Heart left ventricle (tissue), 16 donors: ENCODE measurements at places on chromosomes 11 and 22.

- no peak for DNase-seq
Measured at GRCh38 chr22:47090591-47091245, 328.3 kb downstream of the TBC1D22A start.

GRCh38 chr11:72042064-72042745 is 38.1 kb downstream of the NUMA1 start:
- no peak for DNase-seq

DNA sequence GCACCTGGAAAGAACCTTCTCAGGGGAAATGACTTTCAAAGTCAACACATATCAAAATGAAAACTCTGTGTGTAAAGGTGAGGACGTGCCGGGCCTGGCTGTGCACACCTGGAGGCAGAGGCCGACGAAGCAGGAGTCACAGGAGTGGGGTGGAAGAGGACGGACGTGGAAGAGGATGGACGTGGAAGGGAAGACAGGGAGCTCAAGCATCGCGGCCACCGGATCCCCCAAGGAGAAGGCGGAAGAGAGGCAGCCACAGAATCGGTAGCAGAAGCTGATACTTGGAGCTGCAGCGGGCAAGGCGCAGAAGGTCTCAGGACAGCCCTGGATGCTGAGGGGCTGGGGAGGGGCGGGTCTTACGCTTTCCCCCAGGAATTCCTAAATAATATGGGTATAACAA is 519.8 kb downstream of the BRD1 start:
- peak; percentile 8 for DNase-seq

- no peak for DNase-seq
Measured at GRCh38 chr11:119921571-119921970, 192.6 kb upstream of the NECTIN1 start.

DNA sequence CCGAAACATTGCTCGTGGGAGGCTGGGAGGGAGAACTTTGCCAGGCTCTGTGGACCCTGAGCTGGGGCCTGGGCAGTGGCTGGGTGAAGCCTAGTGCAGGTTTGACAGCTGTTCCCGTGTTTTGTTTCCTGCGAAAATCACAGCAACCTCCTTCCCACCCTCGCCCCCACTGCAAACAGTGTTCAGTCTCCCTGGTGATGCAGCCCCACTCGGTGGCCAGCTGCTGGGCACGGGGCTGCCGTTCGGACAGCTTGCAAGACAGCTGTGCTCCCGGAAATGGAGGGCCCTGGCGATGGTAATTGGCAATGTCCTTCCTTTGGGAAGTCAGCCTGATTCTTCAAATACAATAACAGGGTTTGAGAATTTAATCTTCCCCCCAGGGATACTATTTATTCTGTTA is 10.4 kb upstream of the GAL start:
- no peak for DNase-seq

DNA sequence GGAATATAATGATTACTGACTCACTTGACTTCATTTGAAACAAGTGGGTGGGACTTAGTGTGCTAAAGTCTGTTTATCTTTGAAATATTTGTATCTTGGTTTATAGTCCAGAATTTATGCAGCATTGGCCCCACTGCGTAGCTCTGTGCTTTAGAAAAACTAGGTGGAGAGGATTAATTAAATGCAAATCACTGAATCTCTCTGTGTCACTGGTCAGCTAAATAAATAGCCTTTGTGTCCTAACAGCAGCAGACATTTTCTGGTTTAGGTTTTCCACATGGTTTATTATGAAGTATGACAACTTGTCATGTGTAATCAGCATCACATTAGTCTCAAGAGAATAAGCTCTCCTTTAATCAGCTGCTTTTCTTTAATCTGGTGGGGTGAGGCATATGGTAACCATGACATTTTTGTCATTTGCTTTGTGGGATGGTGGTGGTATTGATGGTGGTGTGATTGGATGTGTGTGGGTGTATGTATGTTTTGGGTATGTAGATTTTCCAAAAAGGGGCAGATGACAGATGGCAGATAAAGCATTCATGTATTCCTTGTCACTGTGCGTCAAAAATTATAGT is 33.9 kb downstream of the BCL2L13 start:
- no peak for DNase-seq

GRCh38 chr22:45296628-45297297 is 12.0 kb downstream of the UPK3A start:
- no peak for DNase-seq

- no peak for DNase-seq
Measured at GRCh38 chr11:66324664-66325063, 7.8 kb upstream of the CD248 start.

GRCh38 chr11:47175746-47176327 is 842 bp downstream of the ARFGAP2 start:
- DNase-seq = no peak

DNA sequence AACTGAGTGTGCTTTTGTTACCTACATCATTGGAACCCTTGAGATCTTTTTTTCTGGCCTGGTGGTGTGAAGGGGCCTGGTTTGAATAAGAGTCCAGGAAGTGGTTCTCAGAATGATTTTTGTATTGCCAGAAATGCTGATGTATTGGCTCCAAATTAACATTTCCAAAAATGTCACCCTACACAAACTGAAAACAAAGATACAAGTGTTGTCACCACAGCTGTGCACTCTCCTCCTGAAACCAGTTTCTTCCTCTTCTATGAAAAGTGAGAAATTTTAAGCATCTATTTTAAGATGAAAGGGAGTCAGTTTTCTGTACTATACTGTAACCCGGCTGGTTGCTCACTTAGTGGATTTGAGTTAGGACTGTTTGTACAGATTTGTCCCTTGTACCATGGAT is 218.8 kb downstream of the PGR start:
- no peak for DNase-seq

DNA sequence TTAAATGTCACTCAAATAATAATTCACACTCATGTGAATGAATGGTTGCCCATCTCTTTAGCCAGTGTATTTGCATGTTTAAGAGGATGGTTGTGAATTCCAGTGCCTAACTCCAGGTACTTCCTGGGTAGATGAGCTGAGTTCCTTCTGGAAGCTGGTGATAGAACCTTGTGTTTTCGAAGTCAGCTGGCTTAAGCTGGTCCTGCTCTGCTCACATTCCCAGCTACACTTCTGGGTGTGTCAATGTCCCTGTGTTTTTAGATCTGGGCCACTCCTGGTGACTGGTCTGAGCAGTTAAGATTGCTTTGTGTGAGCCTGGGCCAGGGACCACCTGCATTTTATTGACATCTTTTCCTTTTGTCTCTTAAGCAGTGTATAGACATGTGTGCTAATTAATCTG is 10.6 kb downstream of the TEAD1 start:
- no peak for DNase-seq

- DNase-seq = no peak
Measured at GRCh38 chr22:43743131-43743530, 69.0 kb downstream of the EFCAB6 start.

- DNase-seq = peak; percentile 60
Measured at GRCh38 chr11:32435942-32436750, 807 bp upstream of the WT1 start.

DNA sequence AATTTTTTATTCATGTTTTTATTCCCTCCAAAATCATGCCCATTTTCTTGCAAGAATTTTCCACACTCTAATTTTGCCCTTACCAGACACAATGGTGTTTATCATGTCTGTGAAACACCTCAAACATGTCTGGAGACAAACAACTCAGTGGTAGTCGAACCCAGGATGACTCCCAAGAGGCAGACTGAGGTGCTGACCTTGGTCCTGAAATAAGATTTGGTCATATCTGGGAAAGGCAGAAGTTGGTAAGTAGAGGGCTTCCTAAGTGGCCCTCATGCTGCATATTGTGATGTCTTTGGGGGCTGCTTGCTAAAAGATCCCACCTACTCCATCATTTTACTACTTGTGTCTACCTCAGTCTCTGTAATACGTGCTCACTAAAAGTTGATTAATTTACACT is 369.4 kb upstream of the ISX start:
- no peak for DNase-seq

DNA sequence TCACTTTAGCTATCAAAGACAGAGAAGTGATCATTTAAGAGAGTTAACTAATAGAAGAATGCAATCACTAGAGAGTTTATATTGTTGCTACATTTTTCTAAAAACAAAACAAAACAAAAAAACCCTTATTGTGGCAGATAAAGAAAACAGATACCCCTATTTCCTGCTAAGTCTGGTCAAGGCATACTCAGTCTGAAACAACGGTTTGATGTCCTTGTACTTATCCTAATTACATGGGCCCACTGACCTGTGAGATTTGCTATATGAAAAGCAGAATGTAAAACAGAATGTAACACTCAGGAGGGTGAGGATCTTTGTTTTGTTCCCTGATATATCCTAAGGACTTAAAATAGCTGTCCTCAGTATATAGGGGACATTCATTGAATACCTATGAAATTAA is 24.6 kb downstream of the MAML2 start:
- DNase-seq = no peak

- no peak for DNase-seq
Measured at GRCh38 chr11:130644187-130644586, 195.7 kb downstream of the ADAMTS15 start.

- no peak for DNase-seq
Measured at GRCh38 chr11:69677749-69678148, 2.6 kb upstream of the LTO1 start.

DNA sequence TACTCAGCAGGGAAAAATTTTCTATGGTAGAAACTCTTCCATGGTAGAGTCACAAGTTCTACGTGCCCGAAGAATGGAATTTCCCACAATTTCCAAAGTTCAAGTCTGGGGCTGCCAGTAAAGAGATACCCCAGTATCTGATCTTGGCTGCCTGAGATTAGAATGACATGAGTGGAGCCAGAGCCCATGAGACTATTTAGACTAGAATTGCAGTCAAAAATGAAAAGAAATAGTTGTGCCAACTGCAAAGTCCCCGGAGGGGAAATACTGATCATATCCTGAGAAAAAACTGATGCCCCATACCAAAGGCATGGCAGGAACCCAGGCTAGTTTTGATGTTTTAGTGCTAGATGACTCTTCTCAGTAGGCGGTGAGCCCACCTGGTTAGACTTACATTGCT is 11.2 kb downstream of the MAJIN start:
- DNase-seq = no peak

DNA sequence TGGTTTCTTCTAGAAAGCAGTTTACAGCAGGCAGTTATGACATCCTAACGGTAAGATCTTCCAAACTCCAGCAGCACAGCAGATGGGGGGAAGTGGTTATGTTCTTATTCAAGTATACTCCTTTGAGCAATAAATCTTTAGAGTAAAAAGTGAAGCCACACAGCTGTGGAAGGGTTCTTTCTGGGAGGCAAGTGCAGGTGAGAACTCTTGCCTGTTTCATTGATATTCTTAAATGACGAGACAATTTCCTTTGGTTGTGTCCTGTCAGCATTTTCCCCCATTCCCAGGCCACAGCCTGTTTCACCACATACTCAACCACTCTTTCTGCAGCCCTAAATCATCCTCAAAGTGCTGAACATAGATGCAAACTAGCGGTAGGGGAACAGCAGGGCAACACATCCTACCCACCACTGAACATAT is 207.3 kb upstream of the MTNR1B start:
- DNase-seq = no peak

DNA sequence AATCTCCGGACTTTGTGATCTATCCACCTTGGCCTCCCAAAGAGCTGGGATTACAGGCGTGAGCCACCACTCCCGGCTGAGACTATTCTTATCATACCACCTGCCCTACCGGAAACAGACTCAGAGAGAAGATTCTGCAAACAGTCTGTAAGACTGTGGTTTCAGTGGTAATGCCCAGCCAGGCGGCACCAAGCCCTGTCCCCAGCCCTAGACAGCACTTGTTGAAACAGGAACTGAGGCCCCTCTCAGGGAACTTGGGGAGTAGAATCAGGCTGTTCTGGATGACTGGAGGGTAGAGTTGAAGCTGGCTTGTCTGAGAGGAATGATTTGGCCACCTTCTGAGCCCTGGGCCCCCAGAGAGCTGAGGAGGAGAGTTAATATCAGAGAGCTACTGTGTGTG is 1.3 kb upstream of the INSC start:
- DNase-seq = no peak

DNA sequence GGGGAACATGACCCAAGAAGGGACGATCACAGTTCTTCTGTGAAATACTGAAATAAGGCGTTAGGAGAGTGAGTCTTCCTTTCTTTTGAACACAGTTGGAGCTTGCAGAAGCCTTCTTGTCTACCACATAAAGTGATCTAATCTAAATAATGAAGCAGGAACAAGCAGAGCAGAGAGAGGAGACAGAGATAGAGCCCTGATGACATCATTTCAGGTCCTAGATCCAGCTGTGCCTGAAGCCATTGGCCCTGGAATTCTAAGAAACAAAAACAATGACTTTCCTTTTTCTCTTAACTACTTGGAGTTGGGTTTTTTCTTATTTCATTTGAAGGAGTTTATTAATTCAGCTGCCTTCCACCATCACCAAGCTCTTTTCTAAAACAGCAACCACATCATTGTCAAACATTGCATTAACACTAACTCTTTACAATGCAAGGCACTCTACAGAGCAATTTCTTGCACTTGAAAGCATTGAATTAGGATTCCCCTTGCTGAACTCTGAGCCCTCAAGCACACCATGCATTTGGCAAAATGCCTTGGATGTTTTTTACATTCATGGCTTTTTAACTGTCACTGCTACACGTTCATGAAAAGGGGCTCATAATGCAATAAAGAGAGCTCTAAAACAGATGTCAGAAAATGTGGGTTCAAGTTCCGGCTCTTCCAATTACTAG is 117.2 kb upstream of the TIMP3 start:
- DNase-seq = no peak

DNA sequence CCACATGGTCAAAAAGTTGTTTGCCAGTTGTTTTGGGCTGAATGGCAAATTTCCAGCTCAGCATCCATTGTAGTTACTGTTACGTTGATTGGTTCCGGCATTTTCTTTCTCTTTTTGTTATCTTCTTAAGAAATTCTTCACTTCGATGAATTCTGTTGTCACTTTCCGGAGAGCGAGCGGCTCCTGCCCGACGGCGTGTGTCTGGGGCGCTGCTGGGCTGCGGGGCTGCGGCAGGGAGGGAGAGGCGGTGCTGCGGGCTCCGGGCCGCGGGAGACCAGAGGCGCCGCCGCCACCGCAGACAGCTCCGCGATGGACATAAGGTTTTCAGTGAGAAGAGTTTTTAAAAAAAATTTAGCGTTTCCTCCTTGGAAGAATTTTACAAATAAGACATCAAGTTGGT is 117.4 kb downstream of the RRM1 start:
- no peak for DNase-seq
